ENCODE measurements at places on chromosomes 6 and 20.

GRCh38 chr6:133358574-133359150, 117.5 kb downstream of the EYA4 start:
- DNase-seq, result no peak

DNA sequence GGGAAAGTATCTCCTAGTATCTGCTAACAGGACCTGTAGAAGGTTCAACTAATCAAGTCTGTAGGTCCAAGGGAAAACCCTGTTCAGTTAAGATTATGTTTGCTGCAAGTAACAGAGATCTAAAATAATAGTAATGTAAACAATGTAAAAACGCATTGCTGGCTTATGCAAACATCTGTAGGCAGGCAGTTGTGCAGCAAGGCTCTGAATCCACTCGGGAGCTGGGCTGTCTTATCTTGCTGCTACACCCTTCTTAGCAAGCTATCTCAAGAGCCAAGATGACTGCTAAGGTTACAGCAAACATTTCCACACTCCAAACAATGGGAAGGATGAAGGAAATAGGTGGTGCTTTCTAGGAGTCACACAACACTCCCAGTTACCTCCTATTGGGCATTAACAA, 397.3 kb upstream of the NRSN1 start:
- no peak for DNase-seq

DNA sequence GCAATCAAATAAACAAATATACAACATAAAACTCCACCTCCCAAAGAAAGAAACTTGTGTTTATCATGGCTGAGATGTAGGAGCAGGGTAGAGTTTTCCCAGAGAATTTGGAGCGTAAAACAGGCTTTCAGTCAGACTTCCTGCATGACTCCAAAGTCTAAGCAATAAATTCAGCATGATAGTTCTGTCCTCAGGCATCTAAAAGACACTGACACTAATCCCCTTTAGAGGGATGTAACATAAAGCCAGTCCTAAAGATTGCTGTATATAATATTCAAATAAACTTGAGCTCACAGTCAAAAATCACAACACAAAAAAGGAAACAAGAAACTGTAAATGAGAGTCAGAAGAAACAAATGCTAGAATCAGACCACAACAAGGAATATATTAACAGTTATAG, 234.4 kb downstream of the CENPW start:
- DNase-seq, result no peak

DNA sequence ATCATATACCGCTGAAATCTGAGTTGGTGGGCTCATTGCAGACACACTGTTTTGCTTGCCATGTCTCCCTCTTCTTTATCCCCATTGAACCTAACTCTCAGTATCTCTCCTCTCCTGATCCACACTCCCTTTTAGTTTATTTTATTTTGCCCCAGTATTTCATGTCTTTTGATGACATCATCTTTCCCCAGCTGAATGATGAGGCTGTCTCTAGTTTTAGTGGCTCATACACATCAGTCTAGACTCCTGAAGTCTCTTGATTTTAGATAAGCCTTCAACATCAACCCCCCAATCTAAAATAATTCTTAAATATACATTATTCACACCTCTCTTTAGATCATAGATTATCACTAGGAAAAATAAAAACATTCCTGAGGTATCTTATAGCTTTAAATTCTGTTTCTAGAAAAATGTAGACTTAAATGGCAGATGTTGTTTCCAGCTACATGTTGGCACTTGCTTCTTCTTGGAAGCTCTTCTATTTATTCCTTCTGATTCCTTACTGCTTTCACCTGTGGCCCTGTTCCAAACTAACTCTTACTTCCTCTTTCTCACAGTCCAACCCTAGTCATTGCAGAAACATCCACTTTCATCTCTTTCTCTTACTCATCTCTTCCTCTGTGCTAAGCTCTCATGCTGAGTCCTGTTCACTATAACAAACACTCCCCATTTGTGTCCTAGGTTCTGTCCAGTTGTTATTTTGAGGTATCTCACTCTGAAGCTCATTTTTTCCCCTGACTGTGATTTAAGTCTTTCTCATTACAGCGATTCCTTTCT, 191.9 kb upstream of the SLC35B3 start:
- DNase-seq, result peak; percentile 6

Measured in BJ (cell line).